NCI-H345 (cell line): ENCODE measurements at places on chromosomes 3 and 15.

GRCh38 chr3:191282251-191283185 lies 46.7 kb upstream of the CCDC50 start:
- DNase-seq, result no peak

DNA sequence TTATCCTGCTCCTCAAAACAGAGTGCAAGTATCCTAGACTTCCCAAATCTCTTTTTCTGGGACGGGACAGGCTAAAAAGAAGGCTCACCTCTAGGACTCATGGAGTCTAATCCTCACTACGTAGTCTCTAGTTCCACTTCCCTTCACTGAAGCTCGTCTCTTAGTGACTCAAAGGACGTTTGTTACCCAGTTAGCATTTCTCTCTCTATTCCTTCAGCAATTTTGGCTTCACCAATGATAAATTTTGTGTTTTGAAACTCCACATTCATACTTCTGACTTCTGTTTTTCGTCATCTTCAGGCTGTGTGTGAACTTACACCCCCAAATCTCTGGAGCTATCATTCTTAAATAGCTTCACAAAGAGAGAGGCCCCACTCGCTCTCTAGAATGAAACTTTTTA lies 627.1 kb downstream of the NAALADL2 start:
- no peak for DNase-seq

DNA sequence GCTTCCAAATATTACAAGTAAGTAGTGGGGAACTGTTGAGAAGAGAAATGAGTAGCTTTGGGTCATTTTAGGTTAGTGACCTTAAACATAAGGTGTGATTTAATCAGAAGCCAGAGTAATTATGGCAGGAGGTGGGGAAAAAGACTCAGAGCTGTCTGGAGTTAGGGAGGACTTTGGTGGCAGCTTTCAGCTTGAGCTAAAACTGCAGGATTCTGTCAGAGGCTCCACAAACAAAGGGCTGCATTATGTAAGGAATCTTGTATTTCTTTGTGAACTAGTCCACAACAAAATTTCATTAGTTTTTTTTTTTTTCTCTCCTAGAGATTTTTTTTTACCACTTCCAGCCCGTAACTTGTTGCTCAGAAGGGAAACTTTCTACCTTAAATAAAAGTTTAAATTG lies 345.3 kb downstream of the TIGIT start:
- no peak for DNase-seq

- DNase-seq, result no peak
Measured at GRCh38 chr3:68743521-68743920, 188.8 kb downstream of the TAFA4 start.

GRCh38 chr3:64098670-64099069 lies 75.4 kb upstream of the PSMD6 start:
- no peak for DNase-seq

DNA sequence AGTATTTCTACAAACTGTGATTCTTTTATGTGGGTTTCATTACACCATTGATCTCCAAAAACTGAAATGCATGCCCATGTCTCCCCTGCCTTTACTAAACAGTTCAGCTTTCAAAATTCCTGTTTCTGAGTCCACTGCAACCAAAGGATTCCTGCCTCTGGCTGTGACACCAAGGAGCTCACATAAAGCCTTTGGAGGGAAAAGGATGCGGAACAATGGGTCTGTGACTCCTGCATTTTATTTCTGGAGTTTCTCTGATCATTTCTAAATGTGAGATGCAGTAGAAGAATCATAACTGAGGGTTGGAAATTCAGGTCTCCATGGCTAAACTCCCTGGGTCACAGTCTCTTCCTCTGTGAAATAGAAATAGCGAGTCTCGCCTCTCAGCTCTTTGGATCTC lies 149.5 kb downstream of the MEX3B start:
- DNase-seq, result no peak

- no peak for DNase-seq
Measured at GRCh38 chr15:50968353-50968752, 59.9 kb downstream of the AP4E1 start.

GRCh38 chr15:100727291-100727851 lies 125.0 kb downstream of the ASB7 start:
- no peak for DNase-seq

DNA sequence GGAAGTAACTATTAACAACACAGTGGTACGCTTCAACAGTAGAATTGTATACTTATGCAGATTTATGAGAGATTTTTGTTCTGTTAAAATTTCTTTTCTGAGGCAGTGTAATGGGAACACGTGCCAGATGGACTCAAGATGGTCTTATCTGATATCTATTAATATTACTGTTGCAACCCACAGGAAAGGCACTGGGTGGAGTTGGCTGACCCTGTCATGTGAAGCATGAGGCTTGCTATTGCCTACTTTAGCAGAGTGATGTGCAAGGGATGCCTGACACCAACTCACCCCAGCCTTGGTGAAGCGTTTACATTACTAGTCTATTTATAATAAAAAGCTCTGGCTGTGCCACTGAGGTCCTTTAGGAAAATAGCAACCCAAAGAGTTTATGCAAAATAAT lies 19.8 kb upstream of the ARNT2 start:
- no peak for DNase-seq

- DNase-seq, result no peak
Measured at GRCh38 chr3:170372190-170372879, 14.8 kb downstream of the SKIL start.

GRCh38 chr3:134179508-134179907 lies 71.2 kb downstream of the RYK start:
- no peak for DNase-seq

DNA sequence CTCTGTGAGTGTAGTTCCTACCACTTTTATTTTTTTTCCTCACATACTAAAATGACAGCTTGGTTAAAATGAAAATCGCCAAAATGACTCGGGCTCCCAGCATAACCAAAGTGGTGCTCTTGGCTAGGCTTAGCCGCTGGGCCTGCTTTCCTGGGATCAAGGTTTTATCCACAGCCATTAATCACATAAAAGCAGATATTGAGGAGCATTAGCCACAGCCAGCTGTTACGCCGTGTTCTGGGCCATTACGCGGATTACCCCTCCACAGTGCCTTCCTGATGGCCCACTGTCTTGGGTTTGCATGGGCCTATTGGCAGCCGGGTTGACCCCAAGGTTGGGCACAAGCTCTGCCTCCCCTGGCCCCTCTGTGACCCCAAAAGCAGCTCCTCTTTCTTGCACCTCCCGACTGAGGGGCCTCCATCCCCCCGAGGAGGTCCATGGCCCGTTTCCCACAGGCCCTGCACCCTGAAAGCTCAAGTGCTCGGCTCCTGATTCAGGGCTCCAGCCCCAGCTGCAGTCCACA lies 30.4 kb upstream of the TRPM1 start:
- DNase-seq, result no peak

- no peak for DNase-seq
Measured at GRCh38 chr15:85840802-85841152, 46.1 kb upstream of the KLHL25 start.

- DNase-seq, result no peak
Measured at GRCh38 chr3:119978554-119979208, 115.6 kb downstream of the GSK3B start.

DNA sequence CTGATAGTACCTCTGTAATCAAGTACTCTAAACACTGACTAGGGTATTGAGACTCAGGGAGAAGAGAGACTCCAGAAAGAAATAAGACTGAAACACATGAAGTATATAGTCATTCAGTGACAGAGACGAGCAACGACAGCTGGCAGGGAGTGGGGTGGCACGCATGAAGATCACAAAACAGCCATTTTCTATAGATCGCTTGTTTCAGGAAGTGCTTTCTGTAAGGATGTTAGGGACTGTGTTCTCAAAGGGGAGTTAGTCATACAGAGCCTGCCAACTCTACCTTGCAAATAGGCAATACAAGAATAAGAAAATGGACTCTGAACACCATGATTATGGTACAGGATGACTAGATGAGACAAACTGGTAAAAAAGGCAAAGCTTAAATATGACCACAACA lies 139.5 kb downstream of the TBL1XR1 start:
- DNase-seq, result no peak

- DNase-seq, result no peak
Measured at GRCh38 chr15:44300572-44300971, 12.1 kb downstream of the GOLM2 start.

- no peak for DNase-seq
Measured at GRCh38 chr3:183896610-183897009, 11.9 kb upstream of the PARL start.

DNA sequence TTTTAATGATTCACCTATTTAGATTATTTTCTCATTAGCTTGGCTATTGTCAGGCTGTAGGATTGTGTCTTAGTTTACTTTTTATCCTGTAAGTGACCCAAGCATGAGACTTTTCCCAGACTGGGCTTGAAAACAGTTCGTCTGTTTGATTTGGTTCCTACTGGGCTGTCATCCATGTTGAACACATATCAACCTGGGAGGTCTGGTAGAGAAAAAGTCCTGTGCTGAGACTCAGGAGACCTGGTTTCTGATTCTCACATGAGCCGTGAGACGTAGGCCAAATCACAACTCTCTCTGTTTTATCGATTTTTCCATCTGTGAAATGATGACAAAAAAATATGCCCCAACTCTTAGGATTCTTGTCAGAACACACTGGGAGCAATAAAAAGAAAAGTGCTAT lies 98.8 kb upstream of the GALNT15 start:
- DNase-seq, result no peak

DNA sequence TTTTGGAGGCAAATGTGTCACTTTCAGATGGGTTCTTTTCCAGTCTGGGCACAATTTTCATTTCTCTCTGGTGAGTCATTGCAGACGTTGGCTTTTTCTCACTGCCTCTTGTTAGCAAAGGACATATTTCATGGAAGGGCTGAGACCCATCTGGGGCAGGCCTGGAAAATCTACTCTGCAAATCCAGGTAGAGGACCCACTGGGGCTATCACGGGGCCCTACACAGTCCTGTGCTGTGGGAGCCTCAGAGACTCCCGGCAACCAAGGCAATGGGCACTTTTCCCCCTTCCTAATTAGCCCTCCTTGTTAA lies 58.0 kb downstream of the HRH1 start:
- no peak for DNase-seq

DNA sequence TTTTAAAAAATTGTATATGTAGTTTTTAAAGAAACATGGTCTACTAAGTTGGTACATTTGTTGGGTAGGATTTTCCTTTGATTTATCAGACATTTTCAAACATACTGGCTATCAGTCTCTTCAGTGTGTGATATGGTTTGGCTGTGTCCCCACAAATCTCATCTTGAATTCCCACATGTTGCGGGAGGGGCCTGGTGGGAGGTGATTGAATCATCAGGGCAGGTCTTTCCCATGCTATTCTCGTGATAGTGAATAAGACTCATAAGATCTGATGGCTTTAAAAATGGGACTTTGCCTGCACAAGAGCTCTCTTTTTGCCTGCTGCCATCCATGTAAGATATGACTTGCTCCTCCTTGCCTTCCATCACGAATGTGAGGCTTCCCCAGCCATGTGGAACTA lies 121.9 kb downstream of the ABI3BP start:
- no peak for DNase-seq

GRCh38 chr3:97763586-97764406 lies 762 bp upstream of the ARL6 start:
- no peak for DNase-seq

GRCh38 chr3:53941950-53942349 lies 50.3 kb upstream of the SELENOK start:
- no peak for DNase-seq

- no peak for DNase-seq
Measured at GRCh38 chr3:178950676-178951075, 120.9 kb downstream of the ZMAT3 start.

- no peak for DNase-seq
Measured at GRCh38 chr15:61063875-61064320, 165.2 kb downstream of the RORA start.

DNA sequence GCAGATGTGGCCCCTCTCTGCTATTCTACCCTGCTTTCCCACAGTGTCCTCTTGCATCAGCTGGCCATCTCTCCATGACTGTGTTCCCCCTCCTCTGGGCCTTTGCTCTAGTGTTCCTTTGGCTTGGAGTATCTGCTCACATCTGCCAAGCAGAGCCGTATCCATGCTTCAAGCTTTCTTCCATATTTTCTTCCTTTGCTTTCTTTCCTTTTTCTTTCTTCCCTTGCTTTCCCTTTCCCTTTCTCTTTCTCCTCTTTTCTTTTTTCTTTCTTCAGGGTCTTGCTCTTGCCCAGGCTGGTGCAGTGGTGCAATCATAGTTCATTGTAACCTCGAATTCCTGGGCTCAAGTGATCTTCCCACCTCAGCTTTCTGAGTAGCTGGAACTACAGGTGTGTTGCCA lies 12.6 kb downstream of the KLHL18 start:
- DNase-seq, result no peak

GRCh38 chr15:92805080-92805690 lies 94.9 kb upstream of the CHD2 start:
- no peak for DNase-seq
